ENCODE measurements at places on chromosomes 5 and 9. TPM values are rescaled to one million over a fixed set of nuclear protein-coding genes. Genes with fewer than 3 reads are reported as not detected.

DNA sequence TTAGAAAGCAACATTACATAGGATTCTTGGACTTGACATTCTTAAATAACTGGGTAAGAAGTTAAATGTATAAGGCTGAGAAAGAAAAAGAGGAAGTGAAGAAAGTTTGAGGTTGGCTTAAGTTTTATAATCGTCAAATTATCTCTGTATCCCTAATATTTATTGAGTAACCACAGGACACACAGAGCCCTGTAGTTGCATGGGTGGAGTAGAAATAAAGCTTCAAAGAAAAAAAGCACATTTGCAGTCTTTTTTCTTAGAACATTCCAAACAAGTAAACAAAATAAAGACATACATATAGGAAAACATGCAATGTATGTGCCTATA is 137.0 kb downstream of the CCDC192 start:
- DNase-seq: no peak
- no peak overlapping the region for H3K4me3 ChIP-seq
- peaks cover 9% of the 10 kb centered on the region for H3K4me1 ChIP-seq
- no peaks in the 10 kb centered on the region for H3K36me3 ChIP-seq
- H3K27ac ChIP-seq: no peak overlapping the region

- DNase-seq: no peak
- no peaks in the 10 kb centered on the region for H3K36me3 ChIP-seq
- H3K27ac ChIP-seq: no peak overlapping the region
- peaks cover 74% of the 10 kb centered on the region for H3K27me3 ChIP-seq
- peaks cover 7% of the 10 kb centered on the region for H3K4me1 ChIP-seq
Measured at GRCh38 chr9:132991351-132992300, 13.1 kb downstream of the GFI1B start.

DNA sequence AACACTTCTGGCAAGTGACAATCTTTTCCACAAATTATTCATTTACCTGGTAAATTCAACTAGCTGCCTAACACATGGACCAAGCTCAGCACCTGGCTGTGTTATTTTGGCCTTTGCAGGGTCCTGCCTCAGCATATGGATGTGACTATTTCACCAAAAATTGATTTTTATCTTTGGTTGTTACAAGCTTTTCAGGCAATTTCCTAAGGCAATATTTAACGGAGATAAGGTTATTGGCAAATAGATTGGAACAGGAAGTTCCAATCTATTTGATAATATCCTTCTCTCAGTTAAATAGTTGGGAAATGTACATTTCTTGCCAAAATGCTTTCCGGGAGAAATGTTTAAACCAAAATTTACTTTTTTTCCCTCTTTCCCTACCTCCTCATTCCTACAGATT is 415.2 kb upstream of the SMARCA2 start:
- no peak overlapping the region for H3K4me3 ChIP-seq
- no peaks in the 10 kb centered on the region for H3K4me1 ChIP-seq
- no peak overlapping the region for H3K27ac ChIP-seq
- H3K27me3 ChIP-seq: peaks cover 30% of the 10 kb centered on the region

- no peak overlapping the region for H3K4me3 ChIP-seq
- peaks cover 53% of the 10 kb centered on the region for H3K27me3 ChIP-seq
- no peaks in the 10 kb centered on the region for H3K4me1 ChIP-seq
Measured at GRCh38 chr9:343773-344172, 129.1 kb downstream of the DOCK8 start.

- peak overlapping the region; percentile 71 for H3K4me3 ChIP-seq
- H3K4me1 ChIP-seq: peaks cover 84% of the 10 kb centered on the region
- no peaks in the 10 kb centered on the region for H3K36me3 ChIP-seq
- H3K27me3 ChIP-seq: no peaks in the 10 kb centered on the region
- peak; percentile 66 for DNase-seq
Measured at GRCh38 chr9:35537913-35538312, 48.0 kb downstream of the RUSC2 start.

- no peak for DNase-seq
- H3K36me3 ChIP-seq: no peaks in the 10 kb centered on the region
- H3K27ac ChIP-seq: no peak overlapping the region
Measured at GRCh38 chr5:170154297-170154696, 48.6 kb downstream of the FOXI1 start.

DNA sequence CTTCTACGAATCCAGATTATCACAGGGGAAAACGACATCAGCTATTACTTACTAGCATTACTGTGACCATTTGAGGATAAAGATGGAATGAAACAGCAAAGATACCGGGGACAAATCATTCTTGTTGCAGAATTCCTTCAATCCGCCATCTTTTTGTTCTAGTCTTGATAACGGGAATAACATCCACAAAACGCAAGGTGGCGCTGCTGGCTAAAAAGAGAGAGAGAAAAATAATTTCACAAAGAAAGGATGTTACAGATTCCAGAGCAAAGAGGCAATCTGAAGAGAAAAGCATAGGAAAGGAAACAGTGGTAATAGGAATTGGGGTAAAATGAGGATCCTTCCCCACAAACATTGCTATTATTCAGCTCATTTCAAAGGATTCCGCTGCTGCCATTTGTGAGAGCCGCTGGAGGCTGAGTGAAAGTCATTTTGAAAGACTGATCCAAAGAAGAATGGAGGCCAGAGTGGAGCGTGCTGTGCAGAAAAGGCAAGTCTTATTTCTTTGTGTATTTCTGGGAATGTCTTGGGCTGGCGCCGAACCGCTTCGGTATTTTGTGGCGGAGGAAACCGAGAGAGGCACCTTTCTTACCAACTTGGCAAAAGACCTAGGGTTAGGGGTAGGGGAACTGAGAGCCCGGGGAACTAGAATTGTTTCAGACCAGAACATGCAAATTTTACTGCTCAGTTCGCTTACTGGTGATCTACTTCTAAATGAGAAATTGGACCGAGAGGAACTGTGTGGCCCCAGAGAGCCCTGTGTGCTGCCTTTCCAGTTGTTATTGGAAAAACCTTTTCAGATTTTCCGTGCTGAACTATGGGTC is at the start of gene PCDHB7:
Gene PCDHB7, plus strand, starts transcription at position 264 of the 824 bp plus-strand sequence. Its CDS starts 192 bp downstream, at position 456.
- H3K27ac ChIP-seq: no peak within 1 kb of the TSS
- no peaks in the 10 kb centered on the region for H3K4me1 ChIP-seq
- DNase-seq: no peak
- H3K36me3 ChIP-seq: peaks cover 8% of the 10 kb centered on the region
- H3K4me3 ChIP-seq: peak within 1 kb of the TSS; percentile 46
- peaks cover 76% of the 10 kb centered on the region for H3K27me3 ChIP-seq

GRCh38 chr5:111742177-111742994 is 14.6 kb downstream of the NREP start:
- H3K4me1 ChIP-seq: peaks cover 83% of the 10 kb centered on the region
- DNase-seq: no peak
- no peaks in the 10 kb centered on the region for H3K27me3 ChIP-seq
- H3K27ac ChIP-seq: peak overlapping the region; percentile 53

- no peak for DNase-seq
- H3K4me3 ChIP-seq: no peak overlapping the region
- peaks cover 34% of the 10 kb centered on the region for H3K4me1 ChIP-seq
- peak overlapping the region; percentile 33 for H3K27ac ChIP-seq
Measured at GRCh38 chr9:123335193-123335985, 20.6 kb upstream of the CRB2 start.

- no peaks in the 10 kb centered on the region for H3K27me3 ChIP-seq
- no peaks in the 10 kb centered on the region for H3K4me1 ChIP-seq
- no peak for DNase-seq
- no peak overlapping the region for H3K27ac ChIP-seq
- H3K4me3 ChIP-seq: no peak overlapping the region
- no peaks in the 10 kb centered on the region for H3K36me3 ChIP-seq
Measured at GRCh38 chr5:114678778-114679177, 316.9 kb downstream of the KCNN2 start.

GRCh38 chr9:91374939-91375338 is 13.2 kb upstream of the AUH start:
- H3K27me3 ChIP-seq: no peaks in the 10 kb centered on the region
- H3K36me3 ChIP-seq: no peaks in the 10 kb centered on the region
- no peak for DNase-seq
- peaks cover 7% of the 10 kb centered on the region for H3K4me1 ChIP-seq

- peaks cover 46% of the 10 kb centered on the region for H3K4me1 ChIP-seq
- H3K27me3 ChIP-seq: no peaks in the 10 kb centered on the region
- H3K36me3 ChIP-seq: no peaks in the 10 kb centered on the region
Measured at GRCh38 chr9:125523681-125524080, 183.3 kb downstream of the MAPKAP1 start.

- no peaks in the 10 kb centered on the region for H3K4me1 ChIP-seq
- DNase-seq: no peak
- H3K4me3 ChIP-seq: no peak overlapping the region
- no peaks in the 10 kb centered on the region for H3K36me3 ChIP-seq
- H3K27ac ChIP-seq: no peak overlapping the region
Measured at GRCh38 chr5:105940181-105940580, 1730.6 kb downstream of the EFNA5 start.

DNA sequence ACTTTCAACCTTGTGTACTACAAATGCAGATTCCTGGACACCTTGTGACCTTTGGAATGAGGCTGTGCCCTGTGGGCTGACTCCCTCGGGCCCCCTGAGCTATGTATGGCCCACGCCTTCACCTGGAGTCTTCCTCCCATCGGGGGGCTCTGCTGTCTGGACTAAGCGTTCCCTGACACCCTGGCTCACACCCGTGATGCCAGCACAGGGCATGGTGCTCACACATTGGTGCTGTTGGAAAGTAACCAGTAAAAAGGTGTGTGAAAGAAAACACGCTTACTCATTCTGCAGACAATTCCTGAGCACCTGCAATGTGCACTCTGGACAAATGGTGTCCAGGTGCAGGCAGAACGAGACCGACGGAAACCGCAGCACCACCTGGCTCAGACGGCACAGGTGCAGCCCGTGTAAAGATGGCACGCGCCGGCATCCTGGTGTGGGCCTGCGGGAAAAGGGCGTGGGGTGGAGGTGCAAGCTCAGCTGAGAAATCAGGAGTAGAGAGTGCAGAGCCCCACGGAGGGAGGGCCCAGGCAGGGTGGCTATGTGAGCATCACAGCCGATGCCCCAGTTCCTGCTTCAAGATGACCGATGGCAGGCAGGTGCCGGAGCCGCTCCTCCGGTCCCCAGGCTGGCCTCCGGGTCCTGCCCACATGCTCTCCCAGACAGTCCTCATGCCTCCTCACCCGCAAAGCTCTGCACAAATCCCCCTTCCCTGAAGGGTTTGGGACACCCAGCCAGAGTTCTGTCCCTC is 11.0 kb downstream of the LPCAT1 start:
- no peak overlapping the region for H3K27ac ChIP-seq
- H3K4me1 ChIP-seq: no peaks in the 10 kb centered on the region
- no peaks in the 10 kb centered on the region for H3K27me3 ChIP-seq
- peak; percentile 10 for DNase-seq
- no peak overlapping the region for H3K4me3 ChIP-seq
- H3K36me3 ChIP-seq: peaks cover 15% of the 10 kb centered on the region

GRCh38 chr9:7579351-7579750 is 220.2 kb downstream of the DMAC1 start:
- no peak overlapping the region for H3K4me3 ChIP-seq
- no peak for DNase-seq
- no peaks in the 10 kb centered on the region for H3K27me3 ChIP-seq
- no peak overlapping the region for H3K27ac ChIP-seq
- H3K4me1 ChIP-seq: no peaks in the 10 kb centered on the region

DNA sequence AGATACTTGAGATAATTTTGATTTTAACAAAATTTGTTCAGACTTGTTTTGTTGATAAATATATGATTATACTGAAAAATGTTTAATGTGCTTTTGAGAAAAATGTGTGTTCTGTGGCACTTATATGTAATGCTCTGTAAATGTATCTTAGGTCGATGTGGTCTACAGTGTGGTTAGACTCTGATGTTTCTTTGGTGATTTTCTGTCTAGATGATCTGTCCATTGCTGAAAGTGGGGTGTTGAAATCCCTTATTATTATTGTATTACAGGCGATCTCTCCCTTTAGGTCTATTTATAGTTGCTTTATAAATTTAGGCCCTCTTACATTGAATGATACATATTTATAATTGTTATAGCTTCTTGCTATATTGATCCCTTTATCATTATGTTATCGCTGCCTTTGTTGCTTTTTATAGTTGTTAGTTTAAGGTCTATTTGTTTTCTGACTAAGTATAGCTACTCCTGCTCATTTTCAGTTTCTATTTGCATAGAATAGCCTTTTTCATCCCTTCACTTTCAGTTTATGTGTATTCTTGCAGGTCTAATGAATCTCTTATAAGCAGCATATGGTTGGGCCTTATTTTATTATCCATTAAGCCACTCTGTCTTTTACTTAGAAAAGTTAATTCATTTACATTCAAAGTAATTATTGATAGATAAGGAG is 124.3 kb downstream of the MRPS30 start:
- no peaks in the 10 kb centered on the region for H3K4me1 ChIP-seq
- DNase-seq: no peak
- H3K27me3 ChIP-seq: no peaks in the 10 kb centered on the region
- no peak overlapping the region for H3K4me3 ChIP-seq
- no peak overlapping the region for H3K27ac ChIP-seq

GRCh38 chr9:111360881-111361280 is 30.9 kb upstream of the OR2K2 start:
- no peaks in the 10 kb centered on the region for H3K27me3 ChIP-seq
- H3K4me3 ChIP-seq: no peak overlapping the region
- H3K4me1 ChIP-seq: peaks cover 7% of the 10 kb centered on the region
- peaks cover 58% of the 10 kb centered on the region for H3K36me3 ChIP-seq
- no peak overlapping the region for H3K27ac ChIP-seq
- no peak for DNase-seq

- H3K27ac ChIP-seq: no peak overlapping the region
- no peak overlapping the region for H3K4me3 ChIP-seq
- H3K36me3 ChIP-seq: no peaks in the 10 kb centered on the region
- DNase-seq: no peak
- peaks cover 3% of the 10 kb centered on the region for H3K27me3 ChIP-seq
Measured at GRCh38 chr9:91864380-91864779, 85.6 kb downstream of the ROR2 start.

DNA sequence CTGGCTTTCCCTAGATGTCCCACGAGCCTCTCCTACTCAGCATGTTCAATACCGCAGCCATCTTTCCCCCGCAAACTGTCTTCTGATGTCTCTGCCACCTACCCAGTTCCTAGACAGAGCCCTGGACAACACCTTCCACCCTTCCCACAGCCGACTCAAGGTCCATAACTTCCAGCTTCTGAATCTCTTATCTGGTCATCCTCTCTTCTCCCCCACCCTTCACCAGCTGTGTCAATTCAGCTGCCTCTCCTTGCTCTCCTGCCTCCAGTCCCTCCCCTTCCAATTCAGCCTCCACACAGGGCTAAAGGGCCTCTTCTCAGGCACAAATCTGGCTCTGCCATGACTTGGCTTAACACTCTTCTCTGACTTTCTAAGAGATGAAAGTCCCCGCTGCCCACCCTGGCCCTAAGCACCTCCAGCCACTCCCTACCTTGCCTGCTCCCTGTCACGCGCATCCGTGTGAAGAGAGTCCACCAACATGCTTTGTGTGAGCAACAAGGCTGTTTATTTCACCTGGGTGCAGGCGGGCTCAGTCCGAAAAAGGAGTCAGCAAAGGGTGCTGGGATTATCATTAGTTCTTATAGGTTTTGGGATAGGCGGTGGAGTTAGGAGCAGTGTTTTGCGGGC is 25.2 kb downstream of the AQP7 start:
- no peaks in the 10 kb centered on the region for H3K36me3 ChIP-seq
- H3K27ac ChIP-seq: no peak overlapping the region
- peaks cover 43% of the 10 kb centered on the region for H3K4me1 ChIP-seq
- DNase-seq: no peak
- H3K27me3 ChIP-seq: no peaks in the 10 kb centered on the region
- H3K4me3 ChIP-seq: no peak overlapping the region

- DNase-seq: no peak
- no peaks in the 10 kb centered on the region for H3K36me3 ChIP-seq
- H3K4me3 ChIP-seq: no peak overlapping the region
- no peaks in the 10 kb centered on the region for H3K27me3 ChIP-seq
- H3K27ac ChIP-seq: no peak overlapping the region
- no peaks in the 10 kb centered on the region for H3K4me1 ChIP-seq
Measured at GRCh38 chr5:118228489-118228888, 759.9 kb downstream of the DTWD2 start.

Gene HTR4
- total RNA-seq: 0.99 TPM

Gene KLHL3
- 26.3 TPM for total RNA-seq

Gene PDE6A
- total RNA-seq: 0.22 TPM

Gene DAPK1
- total RNA-seq: 5.5 TPM

Gene NRG2
- total RNA-seq: 3.1 TPM
